Gastroesophageal sphincter (tissue), 4 donors: ENCODE measurements at places on chromosomes 7 and 10.

GRCh38 chr10:69869291-69869961 is 67.7 kb downstream of the COL13A1 start:
- ATAC-seq, result no peak

- peak; percentile 68 for ATAC-seq
These were observed 628.8 kb downstream of the SUGCT start for GRCh38 chr7:40763319-40764287.

DNA sequence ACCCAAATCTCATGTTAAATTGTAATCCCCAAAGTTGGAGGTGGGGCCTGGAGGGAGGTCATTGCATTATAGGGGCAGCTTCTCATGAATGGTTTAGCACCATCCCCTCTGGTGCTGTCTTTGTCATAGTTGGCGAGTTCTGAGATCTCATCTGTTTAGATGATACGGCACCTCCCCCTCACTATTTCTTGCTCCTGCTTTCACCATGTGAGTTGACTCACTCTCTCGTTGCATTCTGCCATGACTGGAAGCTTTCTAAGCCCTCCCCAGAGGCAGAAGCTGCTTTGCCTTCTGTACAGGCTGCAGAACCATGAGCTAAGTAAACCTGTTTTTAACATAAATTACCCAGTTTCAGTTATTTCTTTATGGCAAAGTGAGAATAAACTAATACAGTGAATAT is 18.9 kb upstream of the ZNF138 start:
- no peak for ATAC-seq

DNA sequence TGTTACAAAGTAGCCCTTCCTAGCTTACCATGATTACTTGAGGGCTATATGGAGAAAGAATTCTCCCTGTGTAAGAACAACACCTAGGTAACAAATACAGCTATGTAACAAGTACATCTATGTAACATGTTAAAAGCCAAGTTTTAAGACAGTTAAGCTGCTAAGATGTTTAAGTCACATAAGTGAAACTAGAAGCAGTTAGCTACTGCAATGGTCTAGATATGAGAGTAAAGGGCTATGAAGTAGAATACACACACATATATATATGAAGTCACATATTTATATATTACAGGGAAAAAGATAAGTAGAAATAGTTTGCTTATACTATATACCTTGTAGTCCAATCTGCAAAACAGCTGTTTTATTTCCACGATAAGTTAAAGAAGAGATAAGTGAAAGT is 14.4 kb downstream of the POT1 start:
- no peak for ATAC-seq

DNA sequence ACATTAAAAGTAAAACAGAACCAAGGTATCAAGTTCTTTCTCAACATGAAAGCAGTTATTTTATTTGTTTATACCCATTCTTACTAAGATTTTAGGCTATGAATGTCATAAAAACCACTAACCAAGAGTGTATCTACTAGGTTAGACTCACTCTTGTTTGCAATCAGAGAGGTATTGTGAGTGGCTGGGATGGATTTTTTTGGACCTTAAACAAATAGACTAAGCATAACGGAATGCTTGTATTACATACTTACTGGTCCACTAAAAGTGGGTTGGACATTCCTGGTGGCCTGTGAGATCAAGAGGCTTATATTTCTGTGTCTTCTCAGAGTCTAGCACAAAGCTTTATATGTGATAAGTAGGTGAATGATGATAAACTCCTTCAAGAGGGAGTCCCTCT is 32.6 kb upstream of the CBLL1 start:
- no peak for ATAC-seq

- ATAC-seq, result no peak
These were observed 106.4 kb downstream of the CAMK1D start for GRCh38 chr10:12455766-12456165.
